ENCODE measurements at places on chromosomes 11 and 22.

DNA sequence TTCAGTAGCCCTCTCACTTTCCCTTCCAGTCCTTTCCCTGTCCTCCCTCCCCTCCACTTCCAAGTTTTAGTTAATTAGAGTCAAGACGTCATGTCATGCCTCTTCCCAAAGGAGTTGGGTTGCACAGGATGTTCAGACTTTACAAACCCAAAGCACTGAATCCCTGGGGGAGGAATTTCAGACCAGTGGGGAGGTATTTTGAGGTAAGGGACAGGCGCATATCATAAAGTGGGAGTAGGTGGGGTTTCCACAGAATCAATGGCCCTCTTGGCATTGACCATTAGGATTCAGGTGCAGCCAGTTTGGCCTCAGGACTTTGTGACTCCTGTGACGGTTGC lies 733 bp upstream of the ACP2 start:
- DNase-seq = no peak

- no peak for DNase-seq
Observed at GRCh38 chr11:17403980-17404759, 15.7 kb upstream of the KCNJ11 start.

DNA sequence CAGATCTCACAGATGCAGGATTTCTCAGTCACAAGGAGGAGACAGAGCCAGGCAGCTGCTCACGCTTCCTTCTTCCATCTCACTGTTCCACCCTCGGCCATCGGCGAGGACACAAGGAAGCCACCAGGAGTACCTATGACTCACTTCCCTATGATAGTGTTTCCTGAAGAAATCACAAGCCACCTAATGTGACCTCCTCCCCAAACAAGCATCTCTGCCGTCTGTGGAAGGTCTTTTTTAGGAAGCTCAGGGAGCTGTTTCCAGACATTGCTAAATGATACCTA lies 672.7 kb downstream of the TBC1D22A start:
- no peak for DNase-seq

- DNase-seq = no peak
Observed at GRCh38 chr22:45496451-45496941, 6.2 kb upstream of the FBLN1 start.

DNA sequence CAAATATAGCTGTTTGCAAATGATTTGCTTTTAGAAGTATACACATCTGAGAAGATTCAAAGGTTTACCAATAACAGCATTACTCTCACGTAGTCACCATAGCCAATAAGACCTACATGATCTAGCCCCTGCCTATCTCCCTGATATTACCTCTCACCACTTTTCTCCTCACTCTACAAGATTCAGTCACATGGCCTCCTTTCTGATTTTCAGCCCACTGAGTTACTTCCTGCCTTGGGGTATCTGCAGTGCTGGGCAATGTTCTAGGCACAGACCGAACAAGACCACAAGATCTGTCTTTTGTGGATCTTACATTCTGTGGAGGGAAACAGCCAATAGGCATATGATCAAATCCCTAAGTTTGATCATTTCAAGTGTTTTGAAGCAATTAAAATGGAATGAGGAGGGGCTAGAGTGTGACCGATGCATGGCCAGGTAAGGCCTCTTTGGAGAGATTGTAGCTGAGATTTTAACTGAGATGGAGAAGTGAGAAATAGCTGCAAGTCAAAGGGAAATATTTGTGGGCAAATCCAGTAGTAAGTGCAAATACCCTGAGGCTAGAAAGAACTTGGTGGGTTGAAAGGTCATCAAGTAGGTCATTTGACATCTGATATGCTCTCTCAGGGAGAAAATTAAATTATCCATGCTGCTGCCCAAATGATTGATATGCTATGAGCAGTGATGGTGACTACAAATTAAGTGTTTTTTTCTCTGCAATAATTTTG lies 43.1 kb downstream of the ARL14EP start:
- no peak for DNase-seq

DNA sequence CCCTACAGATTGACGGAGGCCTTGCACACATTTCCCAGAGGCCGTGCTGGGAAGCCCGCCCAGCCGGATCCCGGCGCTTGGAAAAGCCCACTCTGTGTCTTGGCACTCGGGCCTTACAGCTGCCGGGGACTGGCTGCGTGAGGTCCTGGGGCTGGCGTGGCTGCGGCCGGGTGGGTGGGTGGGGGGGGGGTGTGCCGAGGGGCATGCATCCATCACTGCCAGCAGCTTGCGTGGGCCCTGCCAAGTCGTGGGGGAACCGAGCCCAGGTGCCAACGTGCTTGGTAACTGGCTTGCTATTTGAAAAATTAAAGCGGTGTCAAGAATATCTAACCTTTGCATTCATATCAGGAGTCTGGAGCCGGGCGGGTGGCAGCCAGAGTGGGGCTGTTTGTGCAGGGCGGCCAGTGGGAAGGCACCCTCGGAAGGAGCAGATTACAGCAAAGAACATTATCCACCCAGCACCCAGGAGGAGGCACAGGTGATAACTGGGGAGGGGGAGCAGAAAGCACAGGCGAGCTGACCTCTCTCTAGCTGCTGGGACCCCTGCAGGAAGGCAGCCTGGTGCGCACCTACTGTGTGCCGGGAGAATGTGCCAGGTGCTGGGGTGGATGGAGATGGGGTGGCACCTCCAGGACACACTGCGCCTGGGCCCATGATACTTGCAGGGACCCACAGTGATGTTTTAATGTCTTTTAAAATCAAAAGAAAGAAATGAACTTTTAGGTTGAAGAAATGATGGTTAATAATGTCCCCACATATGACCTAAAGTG lies 28.5 kb upstream of the SMIM38 start:
- DNase-seq = no peak

GRCh38 chr11:541433-541885 lies 4.1 kb downstream of the LRRC56 start:
- no peak for DNase-seq

DNA sequence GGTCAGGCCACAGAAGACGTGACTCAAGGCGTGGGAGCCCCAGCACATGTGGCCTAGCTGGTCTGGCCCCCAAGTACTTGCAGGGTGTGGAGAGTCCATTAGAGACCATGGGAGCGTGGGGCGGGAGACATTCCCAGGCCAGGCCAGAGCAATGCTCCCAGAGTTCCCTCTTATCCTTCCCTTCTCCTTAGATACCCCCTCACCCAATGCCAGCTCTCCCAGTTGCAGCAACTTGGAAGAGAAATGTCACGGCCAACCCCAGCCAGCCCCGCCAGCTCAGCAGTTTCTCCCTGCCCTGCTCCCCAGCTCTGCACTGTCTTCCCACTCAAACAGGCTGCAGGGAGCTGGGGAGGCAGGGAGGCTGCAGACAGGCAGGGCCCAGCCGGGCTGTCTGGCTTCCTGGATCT lies 65.4 kb upstream of the TSPAN18 start:
- no peak for DNase-seq

DNA sequence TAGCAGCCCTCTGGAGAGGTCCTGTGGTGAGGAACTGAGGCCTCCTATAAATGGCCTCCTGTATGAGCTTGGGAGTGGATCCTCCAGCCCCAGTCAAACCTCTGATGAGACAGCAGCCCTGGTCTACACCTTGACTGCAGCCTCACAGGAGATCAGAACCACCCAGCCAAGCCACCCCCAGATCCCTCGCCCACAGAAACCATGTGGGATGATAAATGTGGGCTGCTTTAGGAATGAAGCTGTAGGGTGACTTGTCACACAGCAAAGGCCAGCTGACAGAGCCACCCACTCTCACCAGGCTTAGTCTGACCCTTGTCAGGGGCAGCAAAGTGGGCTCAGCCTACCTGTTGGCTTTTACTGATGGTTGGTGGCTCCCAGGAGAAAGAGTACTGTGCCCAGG lies 6.5 kb upstream of the KCNQ1OT1 start:
- DNase-seq = no peak

- DNase-seq = no peak
Observed at GRCh38 chr11:131371791-131372104, 1.3 kb downstream of the NTM start.

- no peak for DNase-seq
Observed at GRCh38 chr11:15941206-15941770, 415.1 kb downstream of the SOX6 start.

- DNase-seq = no peak
Observed at GRCh38 chr22:39405346-39406085, 5.9 kb downstream of the TAB1 start.

GRCh38 chr22:29801153-29801552 lies 34.0 kb downstream of the UQCR10 start:
- no peak for DNase-seq

- no peak for DNase-seq
Observed at GRCh38 chr11:61023966-61024295, 52.5 kb downstream of the CD6 start.

GRCh38 chr22:39689421-39689820 lies 118.9 kb downstream of the CACNA1I start:
- no peak for DNase-seq

DNA sequence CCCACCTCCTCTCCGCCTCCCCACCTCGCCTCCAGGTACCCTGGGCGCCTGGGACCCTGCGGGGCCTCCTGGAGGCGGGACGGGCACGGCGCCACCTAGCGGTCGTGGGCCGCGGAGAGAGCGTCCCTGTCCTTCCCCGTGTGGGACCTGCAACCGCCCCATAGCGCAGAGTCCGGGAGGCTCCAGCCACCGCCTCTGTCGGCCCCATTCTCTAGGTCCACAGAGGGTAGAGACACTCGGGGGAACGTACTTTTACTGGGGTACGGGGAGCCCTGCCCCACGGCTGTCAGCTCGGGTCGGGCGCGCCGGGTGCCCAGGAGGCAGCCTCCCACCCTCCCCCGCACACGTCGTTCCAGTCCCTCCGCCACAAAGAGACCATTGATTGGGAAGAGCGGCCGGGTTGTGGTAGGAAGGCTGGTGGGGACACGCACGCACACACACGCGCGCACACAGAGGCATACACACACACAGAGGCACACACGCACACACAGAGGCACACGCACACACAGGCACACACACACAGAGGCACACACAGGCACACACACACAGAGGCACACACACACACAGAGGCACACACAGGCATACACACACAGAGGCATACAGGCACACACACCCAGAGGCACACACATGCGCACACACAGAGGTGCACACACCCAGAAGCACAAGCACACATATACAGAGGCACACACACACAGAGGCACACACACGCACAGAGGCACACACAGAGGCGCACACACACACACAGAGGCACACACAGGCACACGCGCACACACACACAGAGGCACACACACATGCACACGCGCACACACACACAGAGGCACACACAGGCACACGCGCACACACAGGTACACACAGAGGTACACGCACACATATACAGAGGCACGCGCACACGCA lies 12.6 kb upstream of the NECTIN1 start:
- DNase-seq = peak; percentile 44

DNA sequence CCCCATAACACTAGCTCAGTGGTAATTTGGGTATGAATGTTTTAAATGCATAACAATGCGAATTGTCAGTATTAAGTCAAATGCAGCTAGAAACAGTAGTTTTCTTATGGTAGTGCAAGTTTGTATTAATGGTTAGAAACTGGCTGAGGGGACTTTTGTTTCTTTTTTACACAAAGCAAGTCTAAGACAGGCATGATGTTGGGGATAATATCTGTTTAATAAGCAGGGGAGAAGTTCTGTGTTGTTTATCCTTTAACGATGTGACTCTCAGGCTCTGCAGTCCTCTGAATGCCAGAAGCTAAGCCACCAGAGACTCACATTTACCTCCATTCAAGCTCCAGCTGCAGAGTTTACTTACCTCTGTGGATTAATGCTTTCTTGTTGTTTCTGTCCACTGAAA lies 67.8 kb downstream of the SYT9 start:
- DNase-seq = no peak

GRCh38 chr11:117062498-117062897 lies 35.7 kb downstream of the SIK3 start:
- no peak for DNase-seq

GRCh38 chr11:77386178-77386577 lies 84.7 kb upstream of the GDPD4 start:
- DNase-seq = no peak

- DNase-seq = peak; percentile 29
Observed at GRCh38 chr11:66418168-66418985, 2.5 kb upstream of the NPAS4 start.

GRCh38 chr22:25564979-25565677 lies 653 bp downstream of the GRK3 start:
- DNase-seq = no peak

Data from activated T-helper 1 cell treated with anti-CD3 and anti-CD28 coated beads, Interleukin-2, amount 50 U/mL, for 16 hours (primary cell).